ENCODE measurements at places on chromosomes 4 and X.

GRCh38 chr4:17230727-17231126, 281.2 kb downstream of the QDPR start:
- no peak for DNase-seq

DNA sequence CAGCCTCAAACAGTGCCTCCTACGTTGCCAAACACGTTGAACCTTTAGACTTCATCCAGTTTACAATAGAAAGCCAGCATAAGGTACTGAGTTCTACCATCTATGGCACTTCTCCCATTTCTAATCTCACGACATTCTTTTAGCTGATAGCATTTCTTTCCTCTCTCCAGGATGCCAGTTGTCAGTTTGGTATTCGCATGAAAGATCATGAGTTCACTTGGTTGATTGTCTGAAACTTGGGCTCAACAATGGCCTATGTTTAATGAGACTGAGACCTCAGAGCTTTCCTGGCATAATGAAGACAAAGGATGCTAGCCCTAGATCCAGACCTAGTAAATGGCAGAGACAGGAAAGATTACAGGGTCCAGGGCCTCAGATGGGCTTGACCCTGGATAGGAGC, 69.2 kb upstream of the SPRY1 start:
- DNase-seq, result no peak

DNA sequence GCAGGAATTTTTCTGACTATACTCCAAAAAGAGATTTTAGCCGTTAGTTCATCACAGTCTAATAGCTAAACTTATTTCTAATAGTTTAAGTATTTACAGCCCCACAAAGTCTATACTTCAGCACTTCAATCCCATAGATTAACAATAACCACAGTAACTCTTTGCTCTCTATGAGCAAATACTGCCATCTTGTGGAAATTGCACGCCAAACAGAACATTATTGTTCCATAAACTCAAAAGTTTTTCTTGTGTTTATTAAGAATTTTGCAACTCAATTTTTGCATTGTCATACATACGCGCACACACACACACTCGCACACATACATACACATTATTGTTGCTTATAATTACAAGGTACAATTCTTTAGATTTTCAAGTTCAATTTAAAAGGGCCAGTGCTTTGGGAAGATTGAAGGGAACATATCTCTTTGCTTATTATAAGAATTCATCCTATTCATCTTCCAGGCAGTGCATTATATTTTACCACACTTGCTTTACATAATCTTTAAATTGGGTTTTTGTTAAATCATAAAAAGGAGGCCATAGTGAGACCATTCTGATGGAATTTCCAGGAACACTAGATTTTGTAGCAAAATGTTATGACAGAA, 63.8 kb upstream of the ATOH1 start:
- DNase-seq, result no peak

- no peak for DNase-seq
These were observed 19.9 kb upstream of the PLP1 start for GRCh38 chrX:103756736-103757135.

DNA sequence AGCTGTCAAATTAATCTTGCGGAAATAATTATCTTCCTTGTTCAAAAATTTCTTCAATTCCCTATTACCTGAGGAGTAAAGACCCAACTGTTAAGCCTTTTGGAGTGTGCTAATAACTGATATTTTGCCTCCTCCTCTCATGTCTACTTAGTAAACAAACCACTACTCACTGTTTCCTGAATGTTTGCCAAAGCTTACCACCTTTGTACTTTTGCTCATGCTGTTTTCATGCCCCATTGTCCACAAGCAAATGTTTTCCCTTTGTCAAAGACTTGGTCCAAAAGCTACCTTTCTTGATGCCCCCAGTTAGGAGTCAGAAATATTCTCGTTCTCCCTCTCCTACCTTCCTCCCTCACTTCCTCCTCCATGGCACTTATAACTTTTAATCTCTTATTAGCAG, 226.1 kb downstream of the ENOX2 start:
- DNase-seq, result no peak

DNA sequence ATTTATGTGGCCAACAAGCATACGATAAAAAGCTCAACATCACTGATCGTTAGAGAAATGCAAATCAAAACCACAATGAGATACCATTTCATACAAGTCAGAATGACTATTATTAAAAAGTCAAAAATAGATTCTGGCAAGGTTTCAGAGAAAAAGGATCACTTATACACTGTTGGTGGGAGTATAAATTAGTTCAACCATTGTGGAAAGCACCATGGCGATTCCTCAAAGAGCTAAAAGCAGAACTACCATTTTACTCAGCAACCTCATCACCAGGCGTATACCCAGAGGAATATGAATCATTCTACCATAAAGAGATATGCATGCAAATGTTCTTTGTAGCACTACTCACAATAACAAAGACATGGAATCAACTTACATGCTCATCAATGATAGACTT, 478.7 kb upstream of the GALNTL6 start:
- no peak for DNase-seq

DNA sequence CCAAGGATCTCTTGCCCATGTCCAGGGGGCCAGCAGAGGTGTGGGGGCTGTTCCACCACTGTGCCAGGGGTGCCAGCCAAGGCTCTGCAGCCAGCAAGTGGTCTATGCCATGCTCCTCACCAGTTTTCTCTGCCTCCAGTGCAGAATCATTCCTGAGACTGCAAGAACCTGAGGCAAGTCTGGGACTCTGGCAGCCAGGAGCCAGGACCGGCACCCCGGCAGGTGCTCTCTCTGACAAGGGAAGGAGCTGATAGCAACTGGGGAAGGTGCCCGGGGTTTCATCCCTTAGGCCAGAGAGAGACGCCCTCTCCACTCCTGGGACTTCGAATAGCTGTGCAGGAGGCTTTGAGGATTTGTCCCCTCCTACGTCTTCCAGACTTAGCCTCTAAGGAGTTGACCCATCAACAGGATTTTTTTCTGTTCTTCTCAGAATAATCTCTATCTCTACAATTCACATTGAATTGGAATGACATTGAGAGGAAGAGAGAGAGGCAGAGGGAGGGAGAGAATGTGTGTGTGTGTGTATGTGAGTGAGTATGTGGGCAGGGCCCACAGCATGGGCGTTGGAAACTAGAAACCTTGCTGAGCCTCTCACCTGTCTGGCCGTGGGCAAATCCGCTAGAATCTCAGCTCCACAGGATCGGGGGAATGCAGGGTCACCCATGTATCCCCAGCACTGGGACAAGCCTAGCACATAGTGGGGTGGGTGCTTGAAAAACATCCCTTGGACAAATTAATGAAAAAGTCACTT, 74.5 kb upstream of the AFAP1 start:
- DNase-seq, result no peak
